T1000 (cell line): ENCODE measurements at places on chromosomes 11 and 22.

DNA sequence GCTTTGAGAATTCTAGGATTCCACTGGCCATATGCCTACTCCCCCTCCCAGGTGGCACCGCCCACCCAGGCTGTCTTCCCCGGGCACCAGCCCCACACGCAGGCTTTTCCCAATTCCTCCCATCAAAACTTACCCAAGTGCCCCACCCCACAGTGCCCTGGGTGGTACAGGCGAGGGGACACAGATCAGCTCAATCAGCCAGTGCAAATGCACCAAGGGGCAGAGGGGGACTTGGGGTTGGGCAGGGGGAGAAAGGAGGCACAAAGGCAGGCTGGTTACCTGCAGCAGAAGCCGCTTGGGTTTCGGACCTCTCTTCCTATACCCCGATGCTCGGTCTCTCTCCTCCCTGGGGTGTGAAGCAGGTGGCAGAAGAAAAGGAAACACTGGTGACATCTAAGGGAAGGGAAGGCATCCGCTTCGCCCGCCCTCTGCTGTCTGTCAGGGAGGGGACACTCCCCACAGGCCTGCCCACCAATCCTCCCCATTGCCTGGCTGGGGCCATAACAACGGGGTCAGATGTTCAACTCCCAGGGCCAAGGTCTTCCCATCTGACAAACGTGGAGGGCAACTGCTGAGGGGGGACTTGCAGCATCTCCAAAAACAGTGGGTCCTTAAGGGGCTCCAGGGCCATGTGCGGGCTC, 14.0 kb downstream of the CBX7 start:
- DNase-seq: no peak

GRCh38 chr11:34957206-34957605, 40.8 kb downstream of the PDHX start:
- no peak for DNase-seq

DNA sequence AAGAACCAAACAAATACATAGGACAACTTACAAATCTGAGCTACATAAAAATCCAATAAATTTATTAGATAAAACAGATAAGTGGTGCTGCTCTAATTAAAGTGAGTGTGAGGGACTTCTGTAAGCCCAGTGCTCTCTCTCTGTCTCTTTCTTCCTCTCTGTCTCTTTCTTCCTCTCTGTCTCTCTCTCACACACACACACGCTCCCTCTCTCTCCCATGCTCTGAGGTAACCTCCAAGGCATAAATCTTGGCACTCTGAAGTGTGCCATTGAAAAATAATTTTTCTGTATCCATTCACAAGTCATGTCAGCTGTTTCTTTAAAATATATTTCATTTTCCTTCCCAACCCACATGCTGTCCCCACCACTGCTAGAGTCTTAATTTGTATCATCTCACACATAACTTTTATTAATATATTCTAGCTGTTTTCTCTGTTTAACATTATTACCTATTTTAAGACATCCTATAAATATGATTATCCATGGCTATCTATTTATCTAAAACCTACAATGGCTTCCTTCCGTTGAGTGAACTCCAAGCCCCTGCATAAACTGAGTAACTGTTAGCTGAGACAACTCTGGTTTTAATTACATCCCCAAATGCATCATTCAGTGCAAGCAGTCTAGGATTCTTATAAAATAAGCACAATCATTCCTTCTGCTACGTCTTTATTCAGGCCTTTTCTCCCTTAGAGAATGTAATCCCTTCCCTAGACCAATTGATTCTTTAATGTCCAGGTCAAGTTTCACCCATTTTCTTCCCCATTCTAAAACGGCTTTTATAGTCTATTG, 57.4 kb upstream of the SLC5A12 start:
- DNase-seq: no peak

DNA sequence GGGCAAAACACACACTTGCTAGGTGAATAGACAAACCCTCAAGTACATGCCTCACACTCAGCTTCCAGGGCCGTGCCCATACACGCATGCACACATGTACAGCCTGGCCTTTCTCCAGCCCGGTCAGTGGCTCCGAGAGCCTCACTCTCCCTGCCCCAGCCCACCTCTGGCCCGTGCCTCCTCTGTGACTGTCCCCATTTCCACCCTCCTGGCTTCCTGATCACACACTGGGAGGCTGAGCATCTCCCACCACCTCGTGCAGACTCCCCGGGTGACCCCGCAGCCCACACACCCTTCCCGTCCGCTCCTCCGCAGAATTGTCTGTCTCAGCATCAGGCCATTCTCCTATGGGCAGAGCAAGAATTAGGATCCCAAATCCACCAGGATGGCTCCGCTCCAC, 634.1 kb downstream of the TBC1D22A start:
- no peak for DNase-seq

DNA sequence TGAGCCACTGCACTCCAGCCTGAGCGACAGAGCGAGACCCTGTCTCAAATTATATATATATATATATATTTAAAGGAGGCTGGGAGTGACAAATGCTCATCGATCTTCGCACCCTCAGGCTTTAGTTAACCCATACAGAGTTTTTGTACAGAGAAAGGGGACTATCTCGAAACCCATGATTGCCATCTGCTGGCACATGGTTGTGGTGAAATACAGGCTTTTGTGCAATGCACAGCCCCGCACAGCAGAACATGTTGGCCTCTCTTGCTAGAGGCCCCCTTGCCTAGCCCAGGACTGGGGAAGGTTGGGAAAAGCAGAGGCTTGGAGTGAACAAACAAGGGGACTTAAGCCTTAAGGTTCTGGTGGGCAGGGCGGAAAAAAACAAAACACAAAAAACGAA, 3.6 kb downstream of the MYBPC3 start:
- DNase-seq: no peak

DNA sequence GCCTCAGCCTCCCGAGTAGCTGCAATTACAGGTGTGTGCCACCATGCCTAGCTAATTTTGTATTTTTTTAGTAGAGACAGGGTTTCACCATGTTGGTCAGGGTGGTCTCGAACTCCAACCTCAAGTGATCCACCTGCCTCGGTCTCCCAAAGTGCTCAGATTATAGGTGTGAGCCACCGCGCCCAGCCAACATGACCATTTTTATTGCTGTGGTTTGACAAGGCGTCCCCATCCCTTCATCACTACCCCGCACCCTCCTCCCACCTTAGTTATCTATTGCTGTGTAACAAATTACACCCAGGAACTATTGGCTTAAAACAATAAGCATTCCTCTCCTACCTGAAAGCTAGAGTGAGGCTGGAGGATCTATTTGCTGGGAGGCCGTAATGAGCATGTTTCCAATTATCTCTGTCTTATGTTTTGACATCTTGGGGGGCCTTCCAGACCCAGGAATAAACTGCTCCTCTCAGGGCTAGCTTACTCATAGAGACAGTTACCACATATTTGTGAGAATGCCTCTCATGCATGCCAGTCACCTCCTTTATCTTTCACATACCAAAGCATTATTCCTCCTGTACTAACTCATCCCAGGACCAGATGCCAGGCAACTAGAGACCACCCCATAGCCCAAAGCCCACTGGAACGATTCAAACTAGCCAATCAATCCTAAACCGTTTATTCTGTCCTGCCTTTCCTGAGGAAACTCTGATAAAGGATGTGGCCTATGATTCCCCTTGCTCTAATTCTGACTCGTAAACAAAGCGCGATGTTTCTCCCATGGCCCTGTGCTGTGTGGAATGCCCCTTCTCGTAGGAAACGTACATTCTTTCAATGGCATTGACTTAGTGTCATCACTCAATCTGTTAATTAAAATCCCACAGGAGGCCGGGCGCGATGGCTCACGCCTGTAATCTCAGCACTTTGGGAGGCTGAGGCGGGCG, 19.4 kb downstream of the SNU13 start:
- DNase-seq: peak; percentile 18
